ENCODE measurements at places on chromosomes 2 and 18.

GRCh38 chr2:136917411-136917881 lies 152.1 kb downstream of the THSD7B start:
- no peak for DNase-seq

GRCh38 chr2:49935449-49935848 lies 781.1 kb upstream of the FSHR start:
- DNase-seq: no peak

DNA sequence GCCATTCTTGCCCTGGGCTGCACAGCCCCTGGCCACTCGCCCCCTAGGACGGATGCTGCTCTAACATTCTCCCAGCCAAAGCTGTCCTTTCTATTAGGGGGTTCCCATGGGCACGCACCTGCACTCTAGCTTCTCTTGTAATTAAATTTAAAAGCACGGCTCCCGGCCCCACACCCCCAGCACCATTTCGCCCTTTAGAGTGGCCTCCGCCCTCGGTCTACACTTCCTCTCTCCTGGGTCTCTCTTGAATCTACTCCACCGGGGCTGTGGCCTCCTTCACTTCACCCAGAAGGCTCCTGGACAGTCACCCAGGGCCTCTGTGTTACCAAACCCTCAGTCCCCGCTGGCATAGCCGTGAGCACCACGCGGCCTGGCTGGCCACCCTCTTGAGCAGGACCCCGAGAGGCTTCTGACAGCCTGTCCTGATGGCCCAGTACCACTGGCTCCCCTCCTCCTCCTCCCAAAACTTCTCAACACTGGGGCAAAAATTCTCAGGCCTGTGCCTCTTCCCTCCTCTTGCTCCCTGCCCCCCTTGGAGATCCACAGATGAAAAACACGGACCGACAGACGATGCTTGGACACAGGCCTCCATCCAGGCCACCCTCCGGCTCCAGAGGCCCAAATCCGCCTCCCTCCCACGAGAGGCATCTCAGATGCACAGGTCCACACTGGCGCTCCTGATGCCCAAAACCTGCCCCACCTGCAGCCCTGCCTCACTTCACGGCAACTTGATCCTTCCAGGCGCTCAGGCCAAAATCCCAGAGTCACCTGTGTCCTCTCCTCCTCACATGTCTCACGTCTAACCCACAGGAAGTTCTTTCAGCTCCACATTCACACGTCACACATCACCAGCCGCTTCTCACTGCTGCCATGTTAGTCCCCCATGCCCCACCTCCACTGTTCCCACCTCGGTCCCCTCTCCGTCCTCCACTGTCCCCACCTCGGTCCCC lies 6.9 kb upstream of the RAB17 start:
- no peak for DNase-seq

GRCh38 chr2:24586955-24587354 lies 95.9 kb downstream of the NCOA1 start:
- no peak for DNase-seq

GRCh38 chr18:80088823-80089222 lies 20.2 kb upstream of the ADNP2 start:
- no peak for DNase-seq

GRCh38 chr2:186590350-186590758 lies 498 bp downstream of the ITGAV start:
- DNase-seq: no peak

- DNase-seq: peak; percentile 7
Measured at GRCh38 chr2:234135750-234136221, 85.3 kb downstream of the SPP2 start.

GRCh38 chr2:123928358-123928757 lies 96.7 kb upstream of the CNTNAP5 start:
- no peak for DNase-seq

DNA sequence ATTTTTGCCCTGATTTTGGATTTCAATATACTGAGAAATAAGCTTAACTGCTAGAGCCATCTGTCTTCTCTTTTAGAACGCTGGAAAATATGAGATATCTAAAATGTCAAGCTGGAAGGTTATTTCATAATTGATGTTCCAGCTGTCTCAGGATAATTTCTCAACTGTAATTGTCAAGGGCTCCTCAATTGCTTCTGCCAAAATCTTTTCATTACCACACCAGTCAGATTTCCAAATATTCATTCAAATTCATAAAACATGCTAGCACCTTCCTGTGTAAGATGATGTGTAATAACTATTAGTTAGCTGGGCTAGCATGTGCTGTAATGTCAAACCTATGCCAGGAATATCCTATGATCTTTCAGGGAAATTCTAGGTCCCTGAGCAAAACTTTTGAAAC lies 88.1 kb downstream of the TNFRSF11A start:
- no peak for DNase-seq

- no peak for DNase-seq
Measured at GRCh38 chr18:78784861-78785260, 194.8 kb upstream of the SALL3 start.

DNA sequence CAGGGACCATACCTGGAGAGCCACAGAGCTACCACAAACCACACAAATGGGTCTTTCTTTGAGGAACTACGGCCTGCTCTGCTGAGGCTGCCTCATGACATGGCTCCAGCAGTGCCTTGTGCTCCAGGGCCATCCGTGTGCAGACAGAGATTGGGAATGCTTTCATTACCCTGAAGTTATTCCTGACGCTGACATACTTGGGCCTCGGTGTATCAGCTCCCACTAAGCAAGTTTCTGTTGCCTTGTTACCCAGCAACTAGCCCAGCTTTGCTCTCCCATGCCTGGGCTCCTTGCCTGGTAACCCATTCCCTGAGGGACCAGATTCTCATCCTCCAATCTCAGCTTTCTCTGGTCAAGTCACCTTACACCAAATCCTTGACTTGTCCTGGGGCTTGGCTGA lies 80.3 kb upstream of the FZD7 start:
- DNase-seq: no peak

DNA sequence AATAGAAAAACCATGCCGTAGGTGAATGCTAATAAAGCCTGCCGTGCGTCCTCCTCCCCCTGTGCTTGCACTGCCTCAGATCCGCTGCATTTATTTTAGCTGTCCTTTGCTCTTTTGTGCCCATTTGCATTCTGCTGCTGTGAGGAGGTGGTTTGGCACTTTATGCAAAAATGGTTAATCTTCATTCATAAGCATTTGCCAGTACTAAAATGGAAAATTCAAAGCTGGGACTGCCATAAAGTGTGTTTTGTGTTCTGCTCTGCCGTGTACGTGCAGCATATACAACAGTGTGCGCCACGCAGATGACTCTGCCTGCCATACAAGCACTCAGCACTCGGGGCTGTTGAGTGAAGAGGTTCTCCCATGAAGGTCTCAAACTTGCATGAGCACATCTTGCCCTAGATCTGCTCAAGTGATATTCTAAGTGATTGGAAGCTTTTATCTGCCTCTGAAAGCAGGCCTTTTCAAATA lies 73.6 kb downstream of the SPATS2L start:
- no peak for DNase-seq

- DNase-seq: no peak
Measured at GRCh38 chr2:96159084-96159830, 14.0 kb upstream of the DUSP2 start.
